ENCODE measurements at places on chromosomes 7 and 10.

DNA sequence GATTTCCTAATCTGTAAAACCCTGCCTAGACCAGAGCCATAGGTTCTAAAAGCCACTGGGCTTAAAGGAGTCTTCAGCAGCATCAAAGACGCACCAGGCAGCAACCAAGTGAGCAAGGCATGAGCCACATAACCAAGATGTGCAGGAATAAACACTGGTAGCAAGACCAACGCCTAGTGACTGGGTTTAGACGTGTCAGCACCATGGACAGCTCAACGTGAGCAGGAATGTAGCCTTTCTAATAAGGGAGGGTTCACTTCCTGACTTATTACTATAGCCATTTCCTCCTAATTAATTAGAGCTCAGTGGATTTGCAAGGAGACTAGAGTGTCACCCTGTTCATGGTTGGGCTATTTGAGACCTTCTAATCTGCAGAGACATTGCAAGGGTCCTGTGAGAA lies 223.7 kb downstream of the LHFPL3 start:
- DNase-seq: no peak

GRCh38 chr7:18396953-18397352 lies 98.6 kb upstream of the HDAC9 start:
- DNase-seq: no peak

GRCh38 chr10:44253769-44254462 lies 131.0 kb downstream of the CXCL12 start:
- no peak for DNase-seq

DNA sequence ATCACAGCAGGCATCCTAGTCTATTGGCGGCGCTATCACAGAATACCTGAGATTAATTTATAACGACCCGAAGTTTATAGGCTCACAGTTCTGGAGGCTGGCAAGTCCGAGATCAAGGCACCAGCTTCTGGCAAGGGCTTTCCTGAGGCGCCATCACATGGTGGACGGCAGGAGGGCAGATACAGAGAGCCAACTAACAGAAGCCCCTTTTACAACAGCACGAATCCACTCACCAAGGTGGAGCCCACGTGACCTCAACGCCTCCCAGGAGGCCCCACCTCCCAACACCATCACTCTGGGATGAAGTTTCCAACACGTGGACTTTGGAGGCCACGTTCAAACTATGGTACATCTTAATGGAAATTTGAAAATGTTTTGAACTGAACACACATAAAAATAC lies 255.3 kb downstream of the ELFN1 start:
- DNase-seq: no peak

- DNase-seq: no peak
Observed at GRCh38 chr7:36311539-36311938, 78.1 kb upstream of the ANLN start.

DNA sequence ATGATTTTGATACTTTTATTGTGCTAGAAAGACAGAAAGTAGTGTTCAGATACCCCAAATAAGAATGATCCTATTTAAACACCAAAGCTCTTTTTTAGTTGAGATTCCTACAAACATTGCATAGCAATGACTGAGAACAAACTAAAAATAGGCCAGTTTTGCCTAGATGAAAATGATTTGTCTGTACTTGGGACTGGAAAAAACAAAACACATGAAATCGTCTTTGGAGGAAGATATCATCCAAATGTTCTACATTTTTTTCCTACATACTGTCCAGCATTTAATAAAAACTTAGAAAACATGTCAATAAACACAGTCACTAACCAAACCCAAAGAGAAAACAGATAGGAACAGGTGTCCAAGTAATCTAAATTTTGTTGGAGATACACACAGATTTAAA lies 111.6 kb upstream of the MEOX2 start:
- no peak for DNase-seq

DNA sequence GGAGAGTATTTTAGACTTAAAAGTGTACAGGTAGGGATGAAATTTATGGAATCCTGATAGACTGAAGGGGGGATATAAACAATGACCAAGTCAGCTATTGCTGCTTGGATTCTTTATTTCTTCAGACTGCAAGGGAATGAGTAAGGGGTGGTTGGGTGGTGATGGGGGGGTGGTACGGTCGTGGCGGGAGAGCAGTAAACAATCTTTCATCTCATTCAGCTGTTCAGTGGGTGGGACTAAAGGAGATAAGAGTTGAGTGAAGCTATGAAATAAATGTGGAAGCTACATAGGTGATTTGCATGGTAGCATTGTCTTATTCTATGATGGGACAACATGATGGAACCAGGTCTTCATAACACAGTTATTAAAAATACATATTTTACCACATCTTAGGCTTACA lies 1.8 kb downstream of the SEPTIN7 start:
- DNase-seq: no peak

DNA sequence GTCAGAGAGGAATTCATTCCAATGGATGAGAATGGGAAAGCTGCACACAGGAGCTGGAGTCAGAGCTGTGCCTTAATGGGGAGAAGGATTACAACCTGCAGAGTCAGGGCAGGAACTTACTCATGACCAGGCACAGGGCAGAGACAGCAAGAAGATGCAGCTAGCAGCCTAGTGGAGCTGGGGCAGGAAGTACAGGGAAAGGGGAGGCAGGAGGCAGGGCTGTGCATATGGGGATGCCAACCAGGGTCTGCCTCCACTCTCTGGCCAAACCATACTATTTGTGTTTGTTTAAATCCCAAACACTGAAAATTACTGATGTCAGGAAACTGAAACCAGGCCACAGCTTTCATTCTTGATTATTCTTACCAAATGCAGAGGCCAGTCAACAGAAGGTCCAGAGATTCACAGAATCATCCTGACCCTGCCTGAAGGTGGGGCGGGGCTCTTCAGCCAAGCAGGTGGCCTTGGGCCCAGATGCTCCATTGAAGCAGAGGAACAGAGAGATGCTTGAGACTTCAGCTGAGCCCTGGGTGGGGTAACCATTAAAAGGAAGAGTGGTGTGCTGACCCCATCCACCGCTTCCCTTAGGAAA lies 461.9 kb downstream of the KCNMA1 start:
- DNase-seq: no peak

DNA sequence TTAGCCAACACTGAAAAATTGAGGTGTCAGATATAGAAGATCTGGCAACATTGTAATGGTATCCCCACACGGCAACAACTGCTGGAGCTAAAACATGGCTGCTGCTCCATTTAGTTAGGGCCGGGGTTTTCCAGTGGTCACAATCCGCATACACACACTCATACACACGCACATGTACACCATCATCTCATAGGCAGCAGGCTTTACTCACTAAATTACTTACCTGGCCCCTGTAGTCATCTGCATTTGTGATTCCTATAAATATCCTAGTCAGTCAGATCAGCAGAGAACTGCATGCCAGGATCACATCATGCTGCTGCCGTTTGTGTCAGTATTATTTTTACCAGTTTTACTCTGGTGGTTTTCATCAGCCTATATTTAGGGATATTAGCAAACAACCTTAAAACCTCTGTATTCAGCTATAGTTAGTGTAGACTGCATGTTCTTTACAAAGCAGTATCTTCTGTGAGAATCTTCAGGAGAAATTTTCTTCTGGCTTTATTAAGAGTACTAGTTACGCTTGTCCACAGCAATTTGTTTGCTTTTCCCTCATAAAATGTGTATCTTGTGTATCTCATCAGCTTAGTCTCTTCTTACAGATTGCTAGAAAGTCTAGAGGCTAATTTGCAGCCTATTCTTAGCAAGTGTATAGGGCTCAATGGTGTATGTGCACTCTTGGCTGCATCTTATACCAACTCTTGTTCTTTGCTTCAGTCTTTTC lies 38.3 kb upstream of the PTPN12 start:
- DNase-seq: no peak

DNA sequence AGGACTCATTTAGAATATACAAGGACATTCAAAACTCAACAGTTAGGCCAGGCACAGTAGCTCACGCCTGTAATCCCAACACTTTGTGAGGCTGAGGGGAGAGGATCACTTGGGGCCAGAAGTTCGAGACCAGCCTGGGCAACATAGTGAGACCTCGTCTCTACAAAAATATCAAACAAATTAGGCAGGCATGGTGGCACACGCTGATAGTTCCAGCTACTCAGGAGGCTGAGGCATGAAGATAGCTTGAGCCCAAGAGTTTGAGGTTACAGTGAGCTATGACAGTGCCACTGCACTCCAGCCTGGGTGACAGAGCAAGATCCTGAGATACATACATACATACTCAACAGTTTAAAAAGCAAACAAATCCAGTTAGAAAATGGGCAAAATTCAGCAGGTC lies 44.9 kb downstream of the GNA12 start:
- no peak for DNase-seq

- no peak for DNase-seq
Observed at GRCh38 chr7:76269895-76270294, 32.6 kb upstream of the HSPB1 start.

DNA sequence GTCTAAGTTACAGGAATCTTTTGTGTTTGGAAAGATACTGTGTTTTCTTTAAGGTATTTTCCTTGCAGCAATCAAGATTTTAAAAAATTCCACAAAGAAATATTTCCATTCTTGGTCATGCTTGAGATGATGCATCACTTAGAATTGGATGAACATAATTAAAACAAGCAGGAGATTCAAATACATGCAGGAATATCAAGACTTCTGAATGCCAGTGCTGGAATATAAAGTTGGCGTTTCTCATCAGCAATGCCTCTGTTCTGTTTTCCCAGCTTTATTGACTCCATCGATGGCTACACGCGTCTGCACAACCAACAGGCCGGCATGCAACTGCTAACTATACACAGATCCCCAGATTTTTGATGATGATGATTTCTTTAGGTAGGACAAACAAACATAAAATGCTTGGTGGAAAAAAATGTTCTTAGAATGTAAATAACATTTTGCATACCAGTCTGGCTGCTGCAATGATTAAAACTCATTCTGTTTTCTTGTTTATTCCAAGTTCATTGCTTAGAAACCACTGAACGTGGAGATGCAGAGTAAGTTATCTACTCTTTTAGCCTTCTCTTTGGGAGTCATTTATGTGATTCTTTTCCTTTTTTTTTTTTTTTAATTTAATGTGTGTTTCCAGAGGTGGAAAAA lies 91.3 kb upstream of the FAM171A1 start:
- DNase-seq: no peak

GRCh38 chr10:87634311-87634710 lies 25.4 kb upstream of the PAPSS2 start:
- no peak for DNase-seq

DNA sequence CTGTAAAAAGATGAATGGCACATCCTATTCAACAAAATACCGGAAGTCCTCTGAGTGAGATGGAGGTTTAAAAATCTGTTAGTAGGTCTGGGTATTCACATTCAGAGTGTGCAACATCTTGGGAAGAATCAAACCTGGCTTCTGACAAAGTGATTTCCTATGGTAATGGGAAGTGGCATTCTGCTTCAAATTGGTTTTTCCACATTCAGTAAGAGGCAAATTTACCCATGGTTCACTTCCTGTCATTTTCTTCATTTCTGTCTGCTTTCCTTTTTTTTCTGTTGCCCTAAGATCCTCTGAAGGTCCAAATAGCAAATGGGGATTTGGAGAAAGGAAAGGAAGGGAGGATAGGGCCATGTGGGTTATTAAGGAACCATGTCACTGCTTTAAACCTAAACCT lies 218.3 kb downstream of the DOCK4 start:
- no peak for DNase-seq

GRCh38 chr7:54015251-54015650 lies 526.9 kb upstream of the VSTM2A start:
- no peak for DNase-seq

- DNase-seq: no peak
Observed at GRCh38 chr7:77316219-77316978, 99.8 kb downstream of the GSAP start.

DNA sequence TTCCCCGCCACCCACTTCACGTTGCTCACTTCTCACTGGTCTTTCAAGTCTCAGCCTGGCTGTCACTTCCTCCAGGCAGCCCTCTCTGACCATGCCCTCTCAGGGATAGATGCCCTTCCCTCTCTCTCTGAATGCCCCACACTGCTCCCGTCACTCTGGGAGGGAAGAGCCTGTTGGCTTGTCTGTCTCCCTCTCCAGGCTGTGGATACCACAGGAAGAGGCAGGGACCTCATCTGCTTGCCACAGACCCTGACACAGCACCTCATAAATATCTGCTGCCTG lies 93.1 kb downstream of the OAT start:
- no peak for DNase-seq

GRCh38 chr10:21292763-21293517 lies 232.5 kb downstream of the SKIDA1 start:
- DNase-seq: no peak

DNA sequence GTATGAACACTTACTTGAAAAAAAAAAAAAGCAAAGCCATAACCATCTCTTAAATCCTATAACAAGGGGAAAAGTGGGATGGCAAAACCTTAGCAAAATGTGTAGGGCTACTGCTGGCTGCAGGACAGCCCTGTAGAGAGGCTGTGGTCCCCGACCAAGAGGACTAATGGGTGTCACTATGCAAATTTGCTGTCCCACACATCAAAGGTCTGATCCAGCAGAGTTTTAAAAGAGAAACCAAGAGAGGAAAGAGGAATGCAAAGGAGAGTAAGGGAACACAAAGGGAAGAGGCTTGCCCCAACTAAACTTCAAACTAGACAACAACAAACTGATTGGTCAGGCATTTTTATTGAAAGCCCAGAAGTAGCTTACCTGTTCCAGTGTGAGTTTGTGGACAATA lies 3.1 kb upstream of the ZNRF2 start:
- no peak for DNase-seq

DNA sequence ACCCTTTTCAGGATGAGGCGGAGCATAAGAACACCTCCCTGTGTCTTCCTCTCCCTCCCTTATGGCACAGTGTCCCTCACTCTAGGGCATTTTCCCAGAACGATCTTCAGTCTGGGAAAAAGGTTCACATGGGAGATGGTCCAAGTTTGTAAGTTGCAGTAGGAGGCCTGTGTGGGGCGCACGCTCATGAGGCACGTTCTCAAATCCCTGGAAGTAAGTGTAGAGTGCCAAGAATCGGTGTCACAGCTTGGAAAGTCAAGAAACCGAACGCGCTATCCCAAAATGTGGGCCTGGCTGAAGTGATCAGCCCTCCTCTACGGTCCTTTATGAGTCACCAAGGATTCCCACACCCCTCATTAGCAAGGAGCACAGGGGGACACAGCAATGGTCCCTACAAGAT lies 23.9 kb upstream of the SMARCD3 start:
- DNase-seq: no peak

- DNase-seq: no peak
Observed at GRCh38 chr10:33746836-33747268, 412.4 kb upstream of the NRP1 start.

DNA sequence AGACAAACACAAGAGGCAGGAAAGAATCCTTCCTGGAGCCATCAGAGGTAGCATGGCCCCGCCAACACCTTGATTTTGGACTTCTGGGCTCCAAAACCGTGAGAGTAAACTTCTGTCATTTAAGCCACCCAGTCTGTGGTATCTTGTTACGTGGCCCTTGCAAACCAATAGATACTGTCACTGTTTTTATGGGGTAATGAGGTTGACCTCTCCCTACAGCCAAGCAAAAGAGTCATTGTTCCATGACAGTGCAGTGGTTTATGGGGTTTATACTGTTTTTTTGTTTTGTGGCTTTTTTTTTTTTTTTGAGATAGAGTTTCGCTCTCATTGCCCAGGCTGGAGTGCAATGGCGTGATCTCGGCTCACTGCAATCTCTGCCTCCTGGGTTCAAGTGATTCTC lies 32.8 kb downstream of the KIAA1549 start:
- no peak for DNase-seq
